Psoas muscle (tissue), 8 donors: ENCODE measurements at places on chromosomes 4 and X. TPM values are rescaled to one million over a fixed set of nuclear protein-coding genes. Genes with fewer than 3 reads are reported as not detected.

Gene FRMPD3
- total RNA-seq: not detected

GRCh38 chrX:143437439-143437838 is 79.8 kb downstream of the SPANXN3 start:
- no peak for DNase-seq

Gene GABRG1
- not detected for total RNA-seq

DNA sequence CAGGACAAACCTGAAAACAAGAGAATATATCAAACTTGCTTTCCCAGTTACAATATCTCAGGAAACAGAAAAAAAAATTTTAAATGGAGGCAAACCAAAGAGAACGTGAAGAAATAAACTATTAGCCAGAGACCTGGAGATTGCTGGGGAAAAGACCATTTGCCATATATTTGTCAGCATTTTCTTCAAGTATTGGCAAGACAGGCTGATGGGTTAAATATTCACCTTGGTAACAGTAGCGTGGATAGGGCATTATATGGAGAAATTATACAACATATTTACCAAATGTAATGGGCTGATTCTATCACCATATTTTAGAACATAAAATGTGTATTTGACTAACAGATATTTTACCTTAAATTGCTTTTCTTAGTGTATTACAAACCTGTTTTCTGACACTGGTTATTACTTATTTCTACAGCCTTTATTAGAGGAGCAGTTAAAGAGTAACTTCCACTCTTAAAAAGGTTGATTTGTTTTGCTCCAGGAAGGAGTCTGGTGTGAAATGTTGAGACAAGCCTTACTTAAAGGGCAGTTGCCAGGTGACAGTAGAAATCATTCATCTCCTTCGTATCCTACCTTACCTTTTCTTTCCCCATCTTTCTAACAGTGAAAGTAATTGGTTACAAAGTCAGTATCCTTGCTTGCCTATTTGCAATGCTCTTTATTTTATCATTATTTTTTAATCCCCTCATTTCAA is 575.5 kb downstream of the GBA3 start:
- no peak for DNase-seq

Gene RADX
- 1.6 TPM for total RNA-seq

GRCh38 chr4:164357957-164358356 is 396.0 kb upstream of the SMIM31 start:
- no peak for DNase-seq

Gene CENPVL1
- total RNA-seq: not detected

DNA sequence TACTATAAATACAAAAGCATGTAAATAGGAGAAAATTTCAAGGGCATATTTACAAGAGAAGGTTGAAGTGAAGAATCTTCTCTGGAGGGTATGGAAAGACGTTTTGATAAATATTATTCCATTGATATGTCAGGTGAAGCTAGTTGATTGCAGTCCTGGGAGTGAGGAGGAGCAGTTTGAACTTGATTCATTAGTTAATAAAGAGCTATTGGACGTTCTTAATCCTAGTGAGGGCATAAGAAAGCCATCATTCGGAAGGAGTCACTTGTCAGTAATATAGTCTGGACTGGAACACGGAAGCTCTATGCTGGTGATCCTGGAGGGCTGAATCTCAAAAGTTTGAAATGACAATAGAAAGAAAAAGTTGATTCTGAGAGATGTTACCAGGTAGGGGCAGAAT is 455.1 kb downstream of the PACRGL start:
- no peak for DNase-seq

DNA sequence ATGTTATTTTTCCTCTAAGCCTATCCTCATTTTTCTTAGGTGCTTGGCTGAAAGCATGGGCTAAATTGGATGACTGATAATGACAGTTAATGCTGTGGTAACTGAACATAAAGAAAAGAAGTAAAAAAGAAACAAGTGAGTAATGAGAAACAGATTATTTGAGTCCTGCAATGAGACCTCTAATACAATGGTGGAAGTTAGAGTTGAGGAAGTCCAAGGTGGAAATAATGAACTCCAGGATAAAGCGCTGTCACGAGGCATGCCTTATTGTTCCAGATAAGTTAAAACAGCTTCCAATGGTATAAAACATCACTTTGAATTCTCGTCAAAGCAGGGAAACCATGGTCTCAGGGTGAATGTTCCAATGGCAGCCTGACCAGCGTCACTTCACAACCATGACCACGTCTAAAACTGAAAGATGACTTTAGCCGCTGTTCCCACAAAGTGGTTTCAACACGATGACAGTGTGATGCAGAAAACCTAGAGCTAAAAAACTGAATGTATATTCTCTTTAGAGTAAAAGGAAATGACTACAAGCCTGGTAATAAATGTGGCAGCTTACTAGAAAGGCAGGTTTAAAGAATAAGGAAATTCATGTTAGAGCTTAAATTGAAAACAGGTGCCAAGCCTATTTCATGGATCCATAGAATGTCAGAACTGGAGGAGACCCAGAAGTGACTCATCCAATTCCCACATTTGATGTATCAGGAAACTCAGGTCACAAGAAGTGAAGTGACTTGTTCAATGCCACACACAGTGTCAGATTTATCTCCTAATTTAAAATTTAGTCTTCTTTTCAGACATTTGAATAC is 202.6 kb upstream of the GYPA start:
- DNase-seq: no peak

DNA sequence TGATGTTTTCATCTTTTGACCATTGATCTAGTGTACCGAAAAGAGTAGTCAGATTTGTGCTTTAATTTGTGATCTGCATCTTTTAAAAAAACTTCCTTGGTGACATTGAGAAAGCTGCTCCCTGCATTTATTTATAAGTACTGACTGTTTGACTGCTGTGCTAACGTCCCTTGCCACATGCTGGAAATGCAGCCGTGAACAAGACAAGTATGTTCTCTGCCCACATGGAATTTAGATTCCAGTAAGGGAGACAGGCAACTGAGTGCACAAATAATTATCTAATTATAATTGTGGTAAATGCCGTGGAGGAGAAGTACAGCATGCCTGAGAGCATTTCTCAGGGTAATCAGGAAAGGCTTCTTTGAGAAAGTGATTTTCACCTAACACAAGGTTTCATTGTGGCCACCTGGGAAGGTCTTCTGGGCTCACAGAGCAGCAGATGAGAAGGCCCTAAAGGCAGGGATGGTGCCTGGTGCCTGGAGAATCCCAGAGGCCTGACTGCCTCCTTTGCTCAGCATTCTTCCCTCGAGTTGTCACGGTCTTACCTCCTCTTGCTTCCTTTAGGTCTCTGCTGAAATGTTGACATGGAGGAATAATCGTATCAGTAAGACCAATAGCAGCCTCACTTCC is 55.8 kb downstream of the PTTG2 start:
- DNase-seq: no peak

DNA sequence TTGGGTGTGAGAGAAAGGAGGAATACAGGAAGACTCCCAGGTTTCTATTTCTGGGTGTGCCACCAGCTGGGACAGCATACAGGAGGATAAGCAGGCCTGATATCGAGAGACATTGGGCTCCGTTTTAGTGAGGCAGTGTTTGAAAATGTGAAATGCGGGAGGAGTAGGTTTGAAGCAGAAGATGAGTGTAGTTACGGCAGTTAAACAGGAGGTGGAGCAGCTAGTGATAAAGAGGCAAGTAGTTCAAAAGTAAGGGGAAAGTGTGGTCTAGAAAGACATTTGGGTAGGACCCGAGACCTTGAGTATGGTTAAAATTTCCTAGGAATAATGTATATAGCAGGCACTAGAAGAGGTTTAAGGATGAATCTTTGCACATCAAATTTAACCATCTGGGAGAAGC is 42.4 kb downstream of the DCUN1D4 start:
- no peak for DNase-seq

Gene NDST4
- total RNA-seq: not detected

DNA sequence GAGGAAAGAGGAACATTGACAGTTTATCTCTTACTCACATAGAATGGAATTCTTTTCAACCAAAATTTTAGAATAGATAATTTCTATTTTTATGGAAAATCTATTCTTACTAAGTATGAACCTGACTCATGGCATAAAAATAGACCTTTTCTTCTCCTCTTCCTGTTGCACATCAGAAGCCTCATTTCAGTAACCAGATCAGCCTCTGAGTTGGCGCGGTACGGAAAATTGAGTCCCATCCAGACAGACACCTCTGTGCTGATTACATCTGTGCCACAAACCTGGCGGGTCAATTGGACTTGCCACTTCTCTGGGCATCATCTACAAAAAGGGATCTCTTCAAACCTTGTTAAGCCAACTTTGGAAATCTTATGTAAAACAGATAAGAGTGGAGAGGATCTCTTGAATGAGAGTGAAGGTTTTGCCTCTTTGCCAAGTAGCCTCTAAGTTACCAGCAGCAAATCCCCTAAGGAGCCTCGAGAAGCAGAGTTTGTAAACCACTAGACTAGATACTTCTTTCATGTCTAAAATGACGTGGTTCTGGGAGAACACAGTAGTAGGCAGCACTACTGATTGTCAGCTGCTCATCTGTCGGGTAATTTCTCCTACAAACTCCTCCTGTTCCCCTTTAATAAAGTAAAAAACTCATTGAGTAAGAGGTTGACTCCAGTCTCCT is 37.4 kb downstream of the TENM3 start:
- DNase-seq: no peak

DNA sequence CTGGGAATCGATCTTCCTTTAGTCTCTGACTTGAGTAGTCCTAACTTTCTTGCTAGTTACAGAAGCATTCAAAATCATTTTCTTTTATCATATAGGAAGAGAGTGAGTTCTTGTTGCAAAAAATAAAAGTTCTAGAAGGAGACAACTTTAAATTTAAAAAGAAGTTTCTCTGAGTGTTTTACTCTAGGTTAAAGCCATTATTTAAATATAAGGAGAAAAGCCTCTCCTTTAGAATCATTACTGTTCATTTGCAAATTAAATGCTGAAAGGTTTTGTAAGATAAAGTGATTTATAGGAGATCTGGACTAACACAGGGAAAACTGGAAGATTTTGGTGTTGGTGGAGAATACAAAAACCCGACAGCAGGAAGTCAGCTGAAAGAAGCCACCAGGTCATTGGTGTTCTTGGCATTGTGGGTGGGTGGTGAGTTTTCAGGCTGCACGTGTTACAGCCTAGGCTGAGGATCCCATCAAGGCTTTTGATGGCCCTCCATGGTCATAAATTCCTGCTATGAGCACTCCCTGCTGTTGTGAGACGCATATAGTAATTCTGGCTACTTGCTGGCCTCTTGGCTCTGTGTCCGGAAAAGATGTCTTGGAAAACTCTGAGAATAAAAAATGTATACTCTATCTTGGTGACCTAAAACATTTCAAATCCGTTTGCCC is 81.6 kb downstream of the GPAT3 start:
- no peak for DNase-seq

Gene YY2
- total RNA-seq: 1.8 TPM

Gene SHROOM2
- total RNA-seq: 0.47 TPM

GRCh38 chr4:169618286-169618685 is 2.1 kb upstream of the CLCN3 start:
- no peak for DNase-seq

DNA sequence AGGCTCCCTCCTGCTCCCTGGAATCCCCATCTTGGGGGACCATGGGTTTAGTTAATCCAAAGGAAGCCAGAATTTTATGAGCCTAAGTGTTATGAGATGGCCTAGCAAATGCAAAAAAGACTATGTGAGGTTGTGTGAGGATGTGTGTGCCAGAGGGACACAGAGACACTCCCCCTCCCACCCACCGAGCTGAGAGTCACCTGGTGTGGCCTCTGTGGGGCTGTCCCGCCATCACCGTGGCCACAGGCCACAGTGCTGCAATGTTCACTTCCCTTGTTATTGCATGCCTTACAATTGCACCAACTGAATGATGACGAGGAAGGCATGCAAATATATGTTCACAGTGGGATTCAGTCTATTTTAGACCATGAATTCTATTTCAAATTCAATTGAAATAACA is 601 bp upstream of the FGFBP2 start:
- no peak for DNase-seq

DNA sequence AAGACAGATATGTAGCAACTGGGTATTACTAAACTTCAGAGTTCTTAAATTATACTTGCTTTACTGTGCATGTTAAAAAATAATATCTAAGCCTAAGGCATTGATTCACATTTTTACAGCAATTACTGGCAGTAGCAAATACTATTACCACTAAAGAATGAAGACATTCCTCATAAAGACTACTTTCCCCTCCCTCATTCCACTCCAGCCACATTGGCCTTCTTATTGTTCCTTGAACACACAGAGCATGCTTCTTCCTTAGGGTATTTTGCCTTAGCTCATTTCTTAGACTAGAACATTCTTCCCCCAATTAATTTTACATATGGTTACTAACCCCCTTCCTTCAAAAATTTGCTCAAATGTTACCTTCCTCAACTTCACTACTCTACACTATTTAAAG is 717.0 kb downstream of the CCSER1 start:
- DNase-seq: no peak

- no peak for DNase-seq
Observed at GRCh38 chr4:74018771-74019170, 19.7 kb downstream of the CXCL3 start.

Gene N4BP2
- 6.8 TPM for total RNA-seq

DNA sequence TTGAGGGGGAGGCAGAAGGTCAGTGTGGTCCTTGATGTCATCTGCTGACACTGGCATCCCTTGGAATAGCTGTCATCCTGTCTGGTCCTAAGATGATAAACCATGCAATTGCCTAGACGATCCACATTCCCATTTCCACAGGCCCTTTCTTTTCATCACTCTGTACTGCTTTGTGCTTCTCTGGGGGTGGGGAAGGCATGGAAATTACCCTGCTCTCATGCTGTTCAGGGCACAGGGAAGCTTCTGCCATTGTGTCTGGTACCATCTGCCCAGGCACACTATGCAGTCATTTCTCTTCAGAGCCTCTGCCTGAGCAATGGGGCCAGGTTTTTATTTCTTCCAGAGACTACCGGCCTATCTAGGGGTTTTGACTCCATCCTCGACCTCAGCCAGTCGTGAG is 49.7 kb upstream of the ELOVL6 start:
- DNase-seq: no peak

- no peak for DNase-seq
Observed at GRCh38 chrX:6906608-6907007, 240.9 kb upstream of the STS start.

GRCh38 chr4:6201580-6202091 is 1.3 kb upstream of the JAKMIP1 start:
- DNase-seq: no peak

DNA sequence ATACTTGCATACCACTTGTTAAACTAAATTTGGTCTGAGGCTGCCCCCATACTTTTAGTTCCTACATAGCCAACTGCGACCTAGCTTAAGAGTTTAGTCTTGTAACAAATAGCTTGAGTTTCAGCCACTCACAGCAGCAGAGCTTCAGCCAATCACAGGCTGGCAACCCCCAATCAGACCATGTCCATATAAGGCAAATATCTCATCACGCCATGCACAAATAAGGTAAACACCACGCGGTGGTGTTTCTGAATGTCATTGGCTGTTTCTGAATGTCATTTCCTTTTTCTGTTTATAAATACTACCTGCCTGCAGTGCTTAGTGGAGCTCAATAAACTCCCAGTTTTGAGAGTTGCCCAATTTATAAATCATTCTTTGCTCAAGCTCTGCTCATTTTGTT is 143.1 kb upstream of the MAD2L1 start:
- DNase-seq: no peak

GRCh38 chr4:8819019-8819418 is 52.6 kb downstream of the HMX1 start:
- no peak for DNase-seq
